AML-193 (cell line): ENCODE measurements at places on chromosomes 3 and 15.
A peak's percentile ranks its signal among the peaks of the same experiment; 100 is the strongest.

DNA sequence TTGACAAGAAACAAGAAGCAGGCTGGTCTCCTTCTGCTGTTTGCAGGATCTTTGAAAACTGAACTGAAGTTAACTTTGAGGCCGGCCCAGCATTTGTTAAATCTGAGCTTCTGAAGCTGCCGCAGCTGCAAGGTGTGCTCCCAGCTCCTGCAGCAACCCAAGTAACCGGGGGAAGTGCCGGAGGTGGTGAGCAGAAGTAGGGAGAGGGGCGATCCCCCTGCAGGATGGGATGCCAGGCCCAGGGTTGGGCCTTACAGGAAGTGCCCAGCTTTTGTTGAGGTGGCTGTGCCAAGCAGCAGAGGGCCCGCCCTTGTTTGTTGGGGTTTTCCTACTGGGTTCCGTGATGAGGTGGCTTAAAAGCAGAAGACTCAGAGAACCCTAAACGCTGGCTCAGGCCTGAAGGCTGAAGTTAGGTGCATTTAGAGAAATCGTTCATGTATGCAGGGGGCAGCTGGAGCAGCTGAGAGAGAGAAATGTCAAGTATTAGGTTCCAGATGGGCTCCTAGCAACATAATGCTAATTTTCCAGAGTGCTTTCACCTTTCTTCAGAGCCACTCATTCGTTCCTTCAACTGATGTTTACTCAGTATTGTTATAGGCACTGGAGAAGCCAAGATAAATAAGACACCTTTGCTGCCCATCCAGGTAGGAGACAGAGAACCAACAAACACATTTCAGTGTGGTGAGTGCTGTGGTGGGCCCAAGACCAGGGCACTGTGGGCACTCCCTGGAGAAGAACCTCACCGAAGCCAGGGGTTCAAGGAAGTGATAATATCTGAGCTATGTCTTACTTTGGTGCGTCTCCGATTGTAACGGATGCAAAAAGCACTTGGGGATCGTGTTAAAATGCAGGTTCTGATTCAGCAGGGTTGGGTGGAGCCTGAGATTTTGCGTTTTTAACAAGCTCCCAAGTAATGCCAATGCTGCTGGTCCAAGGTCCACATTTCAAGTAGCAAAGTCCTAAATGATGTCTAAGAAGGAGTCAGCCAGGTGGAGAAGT, 42.2 kb upstream of the PLCL2 start:
- DNase-seq, result peak; percentile 70

- no peak for DNase-seq
Observed at GRCh38 chr15:78405336-78405924, 32.6 kb upstream of the IREB2 start.

GRCh38 chr15:70344666-70345065, 246.9 kb upstream of the TLE3 start:
- DNase-seq, result no peak

- no peak for DNase-seq
Observed at GRCh38 chr15:67125589-67126502, 60.4 kb downstream of the SMAD3 start.

DNA sequence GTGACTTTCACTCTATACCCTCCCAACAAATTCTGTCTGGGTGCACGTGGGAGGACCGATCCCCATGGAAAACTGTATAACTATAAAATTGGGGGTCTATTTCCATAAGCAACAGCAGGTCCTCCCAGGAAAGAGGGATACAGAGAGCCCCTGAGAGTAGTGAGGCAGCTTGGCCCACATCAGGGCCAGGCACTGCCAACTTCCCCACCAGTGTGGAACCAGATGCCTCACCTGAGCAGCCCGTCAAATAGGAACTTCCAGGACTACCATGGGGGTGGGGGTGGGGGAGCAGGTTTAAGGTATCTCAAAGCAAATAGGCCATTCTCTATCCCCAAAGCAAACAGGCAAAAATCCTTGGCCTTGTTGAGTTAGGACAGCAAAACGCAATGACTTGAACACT, 33.3 kb upstream of the DUSP7 start:
- DNase-seq, result no peak

- DNase-seq, result no peak
Observed at GRCh38 chr3:190581041-190581541, 67.2 kb downstream of the IL1RAP start.

DNA sequence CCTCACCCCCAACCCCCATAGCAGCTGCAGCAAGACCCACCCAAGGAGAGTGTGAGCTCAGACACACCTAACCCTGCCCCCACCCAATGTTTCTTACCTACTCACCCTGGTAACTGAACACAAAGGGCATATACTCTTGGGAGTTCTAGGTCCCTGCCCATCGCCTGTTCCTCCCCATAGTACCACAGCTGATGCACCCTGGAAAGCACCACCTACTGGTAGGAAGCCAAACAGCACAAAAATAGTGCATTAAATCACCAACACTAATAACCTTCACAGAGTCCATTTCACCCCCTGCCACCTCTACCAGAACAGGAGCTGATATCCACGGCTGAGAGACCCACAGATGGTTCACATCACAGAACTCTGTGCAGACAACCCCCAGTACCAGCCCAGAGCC, 245.2 kb downstream of the EFHB start:
- DNase-seq, result peak; percentile 0

- DNase-seq, result no peak
Observed at GRCh38 chr15:83767741-83768140, 113.8 kb downstream of the ADAMTSL3 start.

DNA sequence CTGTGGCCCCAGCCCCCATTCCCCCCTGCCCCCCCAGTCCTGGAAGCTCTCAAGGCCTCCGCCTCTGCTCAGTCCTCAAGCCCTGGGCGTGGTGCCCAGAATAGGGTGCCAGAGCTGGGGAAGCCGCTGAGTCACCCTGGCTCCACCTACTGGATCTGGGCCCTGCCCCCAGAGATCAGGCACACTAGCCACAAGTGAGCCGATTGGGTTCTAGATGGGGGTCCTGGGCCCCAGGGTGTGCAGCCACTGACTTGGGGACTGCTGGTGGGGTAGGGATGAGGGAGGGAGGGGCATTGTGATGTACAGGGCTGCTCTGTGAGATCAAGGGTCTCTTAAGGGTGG, 5.7 kb downstream of the EIF4G1 start:
- peak; percentile 60 for DNase-seq

- no peak for DNase-seq
Observed at GRCh38 chr3:55329849-55330248, 157.3 kb downstream of the WNT5A start.

DNA sequence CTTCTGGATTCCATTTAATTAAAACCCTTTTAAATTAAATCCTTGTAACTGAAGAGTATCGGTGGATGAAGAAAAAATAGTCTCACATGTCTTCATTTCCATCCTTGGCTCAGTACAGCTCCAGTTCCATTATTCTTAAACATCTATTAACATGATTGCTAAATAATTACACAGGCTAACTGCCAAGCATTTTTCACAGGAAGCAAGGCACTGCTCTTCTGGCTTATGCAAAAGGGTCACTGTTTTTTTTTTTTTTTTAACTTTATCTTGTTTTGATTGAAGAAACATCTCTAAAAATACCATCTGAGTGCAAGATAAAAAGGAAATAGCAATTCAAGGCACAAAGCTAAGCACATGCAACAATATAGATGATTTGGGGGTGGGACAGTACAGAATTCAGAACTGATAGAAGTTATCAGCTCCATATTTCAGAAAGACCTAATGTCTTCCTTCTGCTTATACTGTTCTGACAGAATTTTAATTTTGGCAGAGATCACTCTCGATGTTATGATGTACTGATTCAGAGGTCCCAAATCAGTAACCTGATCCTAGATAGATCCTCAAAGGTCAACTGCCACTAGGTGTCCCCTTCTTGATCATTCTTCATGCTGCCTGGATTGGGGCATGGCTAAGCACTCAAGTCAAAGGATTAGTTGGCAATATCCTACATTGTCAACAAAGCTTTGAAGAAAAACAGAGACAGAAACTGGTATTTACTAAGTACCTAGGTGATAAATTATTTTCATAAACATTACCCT, 57.8 kb upstream of the ACTC1 start:
- peak; percentile 25 for DNase-seq

- DNase-seq, result no peak
Observed at GRCh38 chr3:70393881-70394612, 81.6 kb upstream of the MDFIC2 start.

DNA sequence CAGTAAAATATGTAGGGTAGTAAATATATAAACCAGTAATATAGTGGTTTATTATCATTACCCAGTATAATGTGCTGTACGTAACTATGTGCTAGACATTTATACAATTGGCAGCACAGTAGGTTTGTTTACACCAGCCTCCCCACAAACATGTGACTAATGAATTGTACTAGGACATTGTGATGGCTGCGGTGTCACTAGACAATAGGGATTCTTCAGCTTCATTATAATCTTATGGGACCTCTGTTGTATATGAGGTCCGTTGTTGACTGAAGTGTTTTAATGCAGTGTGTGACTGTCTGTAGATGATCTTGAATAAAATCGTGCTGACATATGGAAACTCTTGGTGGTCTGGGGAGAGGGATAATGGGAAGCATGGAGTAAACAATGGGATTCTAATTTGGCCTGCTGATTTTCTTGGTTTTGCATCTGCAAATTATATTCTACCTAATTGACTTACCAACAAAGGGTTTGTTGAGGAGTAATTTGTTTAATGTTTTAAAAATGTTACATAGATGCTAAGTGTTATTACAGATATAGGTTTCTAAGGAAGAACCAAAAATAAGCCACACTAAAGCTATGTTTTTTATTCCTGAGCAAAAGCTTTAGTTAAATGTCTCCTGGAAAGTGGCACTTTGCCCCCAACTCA, 496.5 kb upstream of the TBL1XR1 start:
- no peak for DNase-seq

GRCh38 chr3:72012363-72012762, 227.4 kb upstream of the PROK2 start:
- no peak for DNase-seq

- DNase-seq, result no peak
Observed at GRCh38 chr15:96750361-96750760, 419.9 kb downstream of the NR2F2 start.

GRCh38 chr3:62659660-62660059, 215.6 kb downstream of the CADPS start:
- DNase-seq, result no peak

GRCh38 chr3:129106866-129107565, 14.6 kb downstream of the RAB43 start:
- DNase-seq, result no peak

GRCh38 chr3:72008226-72008996, 223.5 kb upstream of the PROK2 start:
- peak; percentile 36 for DNase-seq

- DNase-seq, result no peak
Observed at GRCh38 chr3:25354071-25354470, 74.0 kb upstream of the RARB start.

- no peak for DNase-seq
Observed at GRCh38 chr3:148922467-148922866, 57.4 kb downstream of the CPA3 start.

GRCh38 chr15:59838900-59839299, 149.8 kb upstream of the BNIP2 start:
- DNase-seq, result no peak

DNA sequence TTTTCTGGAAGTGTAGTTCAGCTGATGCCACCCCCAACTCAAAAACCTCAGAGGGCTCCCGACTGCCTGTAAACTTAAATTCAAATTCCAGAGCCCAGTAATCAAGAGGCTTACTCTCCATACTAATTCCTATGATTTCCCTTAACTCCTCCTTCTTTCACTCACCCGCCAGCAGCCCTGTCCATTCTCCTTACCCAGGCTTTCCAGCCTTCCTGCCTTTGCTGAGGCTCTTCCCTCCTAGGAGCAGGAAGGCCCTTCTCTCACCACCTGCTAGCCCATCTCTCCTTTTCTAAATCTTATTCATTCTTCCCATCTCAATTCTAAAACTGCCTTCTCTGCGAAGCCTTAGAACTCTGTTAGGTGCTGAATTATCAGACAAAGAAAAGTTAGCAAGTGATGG, 30.4 kb downstream of the RORA start:
- DNase-seq, result no peak

DNA sequence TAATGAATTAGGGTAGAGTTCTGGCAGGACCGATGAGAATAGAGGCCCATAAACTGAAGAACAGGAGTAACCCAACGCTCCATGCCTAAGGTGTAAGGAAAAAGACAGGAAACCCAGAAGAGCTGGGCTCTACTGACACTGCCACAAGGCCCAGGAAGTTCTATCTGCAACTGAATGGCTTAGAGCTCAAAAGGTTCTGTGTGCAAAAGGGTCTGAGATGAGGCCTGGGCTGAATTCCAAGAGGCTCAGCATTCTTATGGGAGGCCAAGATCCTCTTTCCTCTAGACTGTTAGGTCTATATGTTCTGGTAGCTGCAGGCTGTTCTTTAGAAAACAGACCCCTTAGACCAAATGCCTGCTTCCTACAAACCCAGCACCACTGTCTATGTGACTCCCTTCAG, 30.5 kb upstream of the PRSS50 start:
- no peak for DNase-seq
